ENCODE measurements at places on chromosomes 12 and 14.

DNA sequence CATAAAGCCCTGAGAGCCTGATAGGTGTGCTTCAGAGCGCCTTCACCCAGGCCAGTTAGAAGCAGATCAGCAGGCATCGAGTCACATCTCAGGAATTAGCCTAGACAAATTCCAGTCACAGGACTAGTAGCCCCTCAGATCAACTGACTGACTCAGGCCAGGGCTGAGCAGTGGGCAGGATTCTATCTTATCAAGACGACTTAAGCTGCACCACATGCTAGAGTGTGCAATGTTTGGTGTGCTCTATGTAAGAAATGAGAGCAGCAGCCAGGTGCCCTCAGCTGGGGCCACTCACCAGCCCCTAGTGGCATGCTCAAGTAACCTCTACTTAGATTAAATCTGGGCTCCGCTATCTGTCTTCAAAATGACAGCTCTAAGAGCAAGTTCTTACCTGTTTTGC, 19.7 kb upstream of the NGB start:
- DNase-seq: no peak

DNA sequence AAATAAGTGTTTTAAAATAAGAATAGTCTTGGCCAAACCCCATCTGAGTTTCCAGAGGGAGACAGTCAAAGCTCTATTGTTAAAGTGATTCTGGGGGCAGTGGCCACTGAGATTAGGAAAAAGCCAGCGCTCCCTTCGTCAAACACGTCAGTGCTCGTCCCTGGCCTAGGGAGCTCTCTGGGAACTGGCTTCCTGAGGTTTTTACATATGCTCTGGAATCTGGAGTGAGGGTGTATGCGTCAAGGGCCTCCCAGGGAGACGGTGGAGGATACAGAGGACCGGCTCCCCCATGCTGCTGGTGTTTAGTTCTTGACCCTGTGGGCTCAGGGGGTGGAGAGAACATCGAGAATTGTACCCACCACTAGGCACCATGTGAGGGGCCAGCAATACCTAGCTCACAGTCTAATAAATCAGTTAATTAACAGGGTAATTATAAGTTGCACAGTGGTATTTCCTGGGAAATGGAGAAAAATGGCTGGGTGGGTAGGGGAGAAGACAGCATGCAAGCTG, 87.0 kb downstream of the SLC25A47 start:
- no peak for DNase-seq

DNA sequence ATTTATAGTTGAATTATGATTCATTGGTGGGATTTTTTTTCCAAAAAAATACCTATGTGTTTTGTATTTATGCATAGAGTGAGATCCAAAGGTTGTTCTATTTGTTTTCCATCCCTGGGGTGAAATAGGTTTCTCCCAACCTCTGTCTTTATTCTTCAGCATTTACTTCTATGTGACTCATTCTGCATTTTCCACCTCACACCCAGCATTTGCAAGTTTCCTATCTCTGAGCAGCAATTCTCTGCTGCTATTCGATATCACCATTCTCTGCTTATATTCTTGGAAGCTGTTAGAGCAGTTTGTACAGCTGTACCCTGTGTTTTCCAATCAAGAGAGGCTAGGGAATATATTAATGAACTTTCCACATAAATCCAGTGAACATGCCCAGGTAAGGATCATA, 538.9 kb downstream of the SNAPC1 start:
- no peak for DNase-seq

DNA sequence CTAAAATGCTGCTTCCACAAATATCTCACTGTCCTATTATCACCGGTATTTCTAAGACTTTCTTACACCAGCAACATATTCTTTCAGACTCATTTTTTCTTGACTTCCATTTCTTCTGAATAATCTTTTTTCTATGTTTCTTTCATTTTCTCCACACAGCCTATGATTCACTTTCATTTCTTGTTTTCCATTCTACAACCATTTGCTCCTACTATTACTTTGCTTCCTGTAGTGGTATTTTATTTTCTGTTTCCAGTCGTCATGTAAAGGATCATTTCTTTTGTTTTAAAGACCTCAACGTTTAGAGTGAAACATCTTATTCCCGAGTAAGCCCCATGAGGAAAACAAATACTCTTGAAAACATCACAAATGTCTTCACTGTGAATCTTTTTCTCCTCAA, 182.2 kb upstream of the MDGA2 start:
- no peak for DNase-seq

DNA sequence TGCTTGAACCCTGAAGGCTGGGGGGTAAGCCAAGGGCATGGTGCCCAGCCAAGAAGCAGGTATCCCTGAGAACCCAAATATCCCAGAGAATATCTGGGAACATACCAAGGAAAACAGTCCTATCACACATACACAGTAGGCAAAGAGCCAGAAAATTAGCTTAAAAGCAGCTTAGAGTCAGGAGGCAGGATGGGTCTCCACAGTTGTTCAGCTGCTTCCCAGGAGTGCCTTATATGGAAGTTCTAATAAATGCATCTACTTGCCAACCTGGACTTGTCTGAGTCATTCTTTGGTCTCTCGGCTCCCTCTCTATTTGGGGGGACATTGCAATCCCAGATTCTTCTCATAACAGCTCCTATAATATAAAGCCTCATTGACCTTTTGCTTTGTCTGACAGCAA, 9.0 kb upstream of the GPR135 start:
- DNase-seq: peak; percentile 73

DNA sequence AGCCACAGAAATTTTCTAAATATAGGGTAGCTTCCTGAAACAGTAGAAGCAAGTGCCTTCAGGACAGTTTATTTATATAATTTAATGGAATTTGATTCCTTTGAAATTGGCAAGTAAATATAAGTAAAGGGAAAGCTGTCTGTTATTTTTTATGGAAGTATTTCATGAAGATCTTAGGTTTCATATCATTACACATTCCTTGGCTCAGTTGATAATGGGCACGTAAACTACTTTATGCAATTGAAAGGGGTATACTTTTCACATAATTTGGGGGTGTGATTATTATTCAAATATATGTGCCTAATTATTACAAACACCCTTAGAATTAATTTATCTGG, 71.1 kb upstream of the RAP1B start:
- DNase-seq: no peak

GRCh38 chr14:29799464-29800095, 128.1 kb downstream of the PRKD1 start:
- no peak for DNase-seq

GRCh38 chr12:131753005-131753404, 42.1 kb downstream of the SFSWAP start:
- DNase-seq: no peak

DNA sequence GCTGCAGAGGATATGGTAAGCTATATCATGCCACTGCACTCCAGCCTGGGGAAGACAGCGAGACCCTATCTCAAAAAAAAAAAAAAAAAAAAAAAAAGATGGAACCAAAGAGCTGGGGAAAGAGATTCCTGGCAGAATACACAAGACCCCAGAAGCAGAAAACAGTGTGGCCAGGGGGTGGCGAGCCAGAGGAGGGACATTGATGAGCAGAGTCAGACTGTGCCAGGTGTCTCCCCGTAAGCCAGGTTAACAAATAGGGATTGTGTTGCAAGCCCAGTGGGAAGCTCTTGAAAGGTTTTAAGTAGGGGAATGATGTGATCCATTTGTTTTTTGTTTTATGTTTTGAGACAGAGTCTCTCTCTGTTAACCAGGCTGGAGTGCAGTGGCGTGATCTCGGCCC, 56.1 kb downstream of the FIGNL2 start:
- DNase-seq: no peak

DNA sequence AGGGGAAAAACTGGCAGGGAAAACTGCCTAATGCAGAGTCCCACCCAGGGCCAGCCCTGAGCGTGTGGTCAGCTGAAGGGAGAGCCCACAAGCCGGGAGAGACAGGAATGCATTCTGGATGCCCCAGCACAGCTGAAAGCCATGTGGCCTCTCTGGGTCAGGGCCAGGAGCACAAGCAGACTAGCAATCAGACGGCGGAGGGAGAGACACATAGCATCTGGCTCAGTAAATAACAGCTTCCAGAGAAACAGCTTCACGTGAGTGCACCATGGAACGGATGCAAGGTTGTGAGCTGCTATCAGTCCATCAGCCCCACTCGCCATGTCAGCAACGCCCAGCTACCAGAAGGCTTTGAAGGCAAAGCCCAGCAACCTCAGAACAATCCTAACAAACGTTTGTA, 28.2 kb upstream of the TMEM106C start:
- no peak for DNase-seq

- no peak for DNase-seq
Observed at GRCh38 chr12:128078301-128078971, 188.5 kb upstream of the TMEM132C start.

DNA sequence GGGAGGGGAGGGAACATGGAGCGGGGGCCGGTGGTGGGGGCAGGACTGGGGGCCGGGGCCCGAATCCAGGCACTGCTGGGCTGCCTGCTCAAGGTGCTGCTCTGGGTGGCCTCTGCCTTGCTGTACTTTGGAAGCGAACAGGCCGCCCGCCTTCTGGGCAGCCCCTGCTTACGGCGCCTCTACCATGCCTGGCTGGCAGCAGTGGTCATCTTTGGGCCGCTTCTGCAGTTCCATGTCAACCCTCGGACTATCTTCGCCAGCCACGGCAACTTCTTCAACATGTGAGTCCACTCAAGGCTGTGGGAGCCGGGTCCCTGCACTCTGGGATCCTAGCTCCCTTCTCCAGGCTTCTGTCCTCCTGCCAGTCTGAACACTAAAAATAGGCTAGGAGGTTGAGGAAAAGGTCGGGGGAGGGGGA, 1.1 kb downstream of the FITM1 start:
- DNase-seq: no peak

GRCh38 chr14:74324931-74325361, 22.2 kb upstream of the ABCD4 start:
- peak; percentile 62 for DNase-seq

GRCh38 chr14:56136571-56137452, 18.6 kb downstream of the PELI2 start:
- DNase-seq: no peak

DNA sequence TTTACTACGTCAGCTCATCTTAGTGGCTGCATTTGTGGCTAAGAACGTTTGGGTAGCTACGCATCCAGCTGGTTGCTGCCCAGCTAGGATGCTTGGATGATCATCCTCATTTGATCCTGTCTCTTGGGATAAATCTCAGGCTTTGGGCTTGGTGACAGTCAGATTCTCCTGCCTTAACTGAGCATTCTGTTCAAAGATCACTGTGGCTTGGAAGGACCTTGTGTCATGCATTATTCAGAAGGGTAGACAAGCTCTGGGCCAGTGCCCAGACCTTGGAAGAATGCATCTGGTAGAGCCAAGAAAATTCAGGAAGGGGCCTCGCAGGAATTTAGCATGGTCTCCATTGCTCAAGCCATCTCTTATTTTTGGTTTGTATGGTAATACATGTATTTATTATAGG, 188.4 kb downstream of the NRXN3 start:
- DNase-seq: no peak

- no peak for DNase-seq
Observed at GRCh38 chr12:124538194-124539082, 29.0 kb downstream of the NCOR2 start.

- DNase-seq: no peak
Observed at GRCh38 chr12:116713527-116713926, 24.3 kb downstream of the SPRING1 start.

GRCh38 chr14:35988972-35989690, 163.0 kb downstream of the BRMS1L start:
- DNase-seq: no peak

DNA sequence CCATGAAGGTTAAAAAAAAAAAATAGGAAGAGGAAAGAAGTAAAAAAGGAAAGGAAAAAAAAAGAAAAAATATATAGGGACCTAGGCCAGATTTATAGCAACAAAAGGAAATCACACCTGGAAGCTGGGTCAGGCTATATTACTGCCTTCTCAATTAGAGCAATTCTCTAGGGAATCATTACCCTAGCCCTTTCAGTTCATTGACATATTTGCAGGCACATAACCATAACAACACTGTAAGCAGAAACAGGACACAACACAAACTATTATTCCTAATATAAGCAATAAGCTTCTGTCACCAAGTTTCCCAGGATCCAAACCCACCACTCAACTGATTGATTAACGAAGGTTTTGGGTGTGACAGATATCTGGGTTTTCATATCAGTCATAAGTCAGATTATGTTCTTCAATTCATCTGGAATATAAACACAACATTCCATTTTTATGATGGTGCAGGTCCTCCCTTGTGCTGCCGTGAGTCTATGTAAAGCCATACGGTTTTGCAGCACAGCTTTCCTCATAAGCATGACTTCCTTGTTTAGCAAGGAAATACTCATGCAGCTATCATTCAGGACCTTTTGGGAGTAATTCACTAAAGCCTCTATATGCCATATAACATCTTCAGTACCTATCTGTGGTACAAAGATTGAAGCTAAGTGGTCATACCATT, 4.2 kb downstream of the PCNX4 start:
- DNase-seq: no peak

DNA sequence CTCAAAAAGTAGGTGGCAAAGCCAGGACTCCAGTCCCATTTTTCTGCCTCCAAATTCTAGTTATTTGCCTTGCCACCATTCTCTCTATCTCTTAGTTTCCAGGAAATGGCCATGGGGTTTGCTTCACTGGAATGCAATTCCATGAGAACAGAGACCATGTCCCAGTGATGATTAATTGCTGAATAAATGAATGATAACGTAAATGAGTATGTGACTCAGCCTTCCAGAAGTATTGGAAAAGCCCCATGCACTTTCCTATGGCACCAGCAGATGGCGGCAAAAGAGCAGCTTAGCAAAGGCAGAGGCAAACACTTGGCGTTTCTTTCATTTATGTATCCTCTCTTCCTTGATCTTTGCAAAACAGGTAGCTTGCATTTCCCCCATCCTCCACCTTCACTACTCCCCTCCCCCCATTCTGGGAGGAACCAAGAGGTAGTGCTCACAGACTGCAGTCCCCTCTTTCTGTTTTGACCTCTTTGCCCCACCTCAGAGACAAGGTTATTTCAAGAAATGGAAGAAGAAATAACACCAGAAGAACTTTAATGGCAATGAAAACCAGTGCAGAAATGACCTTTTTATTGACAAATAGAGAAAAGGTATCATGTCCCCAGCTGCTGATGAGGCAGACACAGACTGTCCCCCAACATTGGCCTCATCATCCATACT, 21.3 kb downstream of the TBX3 start:
- DNase-seq: peak; percentile 68

DNA sequence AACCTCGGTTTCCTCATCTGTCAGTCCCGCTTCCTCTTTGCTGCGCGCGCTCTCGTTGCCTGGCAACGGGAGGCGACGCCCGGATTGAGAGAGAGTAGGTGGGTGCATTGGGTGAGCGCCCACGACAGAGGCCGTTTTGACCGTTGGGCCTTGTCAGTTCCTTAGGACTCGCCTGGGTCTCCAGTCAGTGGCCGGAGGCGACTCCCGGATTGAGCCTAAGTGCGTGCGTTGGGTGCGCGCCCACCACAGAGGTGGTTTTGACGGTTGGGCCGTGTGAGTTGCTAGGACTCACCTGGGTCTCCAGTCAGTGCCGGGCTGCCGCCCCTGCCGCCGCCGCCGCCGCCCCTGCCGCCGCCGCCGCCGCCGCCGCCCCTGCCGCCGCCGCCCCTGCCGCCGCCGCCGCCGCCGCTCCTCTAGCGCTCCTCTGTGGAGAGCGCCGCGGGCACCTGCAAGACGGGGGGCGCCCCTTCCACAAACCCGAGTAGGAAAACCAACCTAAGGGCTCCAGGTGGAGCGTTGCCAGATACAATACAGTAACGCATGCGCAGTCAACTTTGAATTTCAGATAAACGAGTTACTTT, 37.2 kb downstream of the APOBEC1 start:
- DNase-seq: peak; percentile 30

GRCh38 chr14:103910262-103910935, 17.9 kb upstream of the TDRD9 start:
- DNase-seq: peak; percentile 85

GRCh38 chr14:66476964-66477363, 9.2 kb upstream of the CCDC196 start:
- DNase-seq: no peak

- peak; percentile 79 for DNase-seq
Observed at GRCh38 chr12:56521590-56522371, at the start of gene RBMS2. TSS of gene RBMS2 (plus strand) at chr12:56521820. CDS start at chr12:56522024, 204 bp downstream.

Data from D341Med (cell line).